Femur (tissue), 1 donor: ENCODE measurements at places on chromosomes 11 and 22.

- DNase-seq, result no peak
Observed at GRCh38 chr11:10975287-10975721, 117.5 kb upstream of the ZBED5 start.

DNA sequence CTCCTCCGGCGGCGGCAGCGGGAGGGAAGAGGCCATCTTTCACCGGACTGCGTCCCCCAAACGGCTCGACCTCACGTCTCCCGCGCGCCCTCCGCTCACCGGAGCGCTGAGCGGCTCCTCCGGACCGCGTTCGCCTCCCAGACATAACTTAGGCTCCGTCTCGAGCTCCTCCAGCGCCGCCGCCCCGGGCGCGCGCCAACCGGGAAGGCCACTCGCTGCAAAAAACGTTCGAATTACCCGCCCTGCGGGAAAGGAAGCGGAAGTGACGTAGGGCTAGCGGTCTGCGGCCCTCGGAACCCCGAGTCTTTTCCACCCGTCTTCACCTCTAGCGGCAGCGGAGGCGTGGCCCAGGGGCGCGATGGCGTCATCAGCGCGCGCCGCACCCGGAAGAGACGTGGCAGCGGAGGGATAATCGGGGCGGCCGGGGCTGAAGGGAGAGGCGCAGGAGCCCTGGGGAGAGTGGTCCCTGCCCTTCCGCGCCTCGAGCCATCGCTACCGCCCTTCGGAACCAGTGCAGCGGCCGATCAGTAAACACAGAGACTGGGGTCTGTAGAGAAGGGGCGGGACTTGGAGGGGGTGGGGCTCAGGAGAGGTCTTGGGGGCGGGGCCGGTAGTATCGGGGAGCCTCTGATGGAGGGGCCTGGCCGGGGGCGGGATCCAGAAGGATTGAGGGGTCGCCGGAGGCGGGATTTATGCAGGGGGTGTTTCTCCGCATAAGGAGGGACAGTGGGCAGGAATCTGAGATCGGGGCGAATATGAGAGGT is at the start of the genes CDCA5 and ZFPL1:
Gene CDCA5 (minus strand): TSS at position 207 of the 764 bp plus-strand sequence. CDS start 62 bp downstream, at position 145.
Gene ZFPL1 (plus strand): TSS at position 389 of the 764 bp plus-strand sequence. CDS start 477 bp downstream, outside the sequence.
- peak; percentile 97 for DNase-seq

DNA sequence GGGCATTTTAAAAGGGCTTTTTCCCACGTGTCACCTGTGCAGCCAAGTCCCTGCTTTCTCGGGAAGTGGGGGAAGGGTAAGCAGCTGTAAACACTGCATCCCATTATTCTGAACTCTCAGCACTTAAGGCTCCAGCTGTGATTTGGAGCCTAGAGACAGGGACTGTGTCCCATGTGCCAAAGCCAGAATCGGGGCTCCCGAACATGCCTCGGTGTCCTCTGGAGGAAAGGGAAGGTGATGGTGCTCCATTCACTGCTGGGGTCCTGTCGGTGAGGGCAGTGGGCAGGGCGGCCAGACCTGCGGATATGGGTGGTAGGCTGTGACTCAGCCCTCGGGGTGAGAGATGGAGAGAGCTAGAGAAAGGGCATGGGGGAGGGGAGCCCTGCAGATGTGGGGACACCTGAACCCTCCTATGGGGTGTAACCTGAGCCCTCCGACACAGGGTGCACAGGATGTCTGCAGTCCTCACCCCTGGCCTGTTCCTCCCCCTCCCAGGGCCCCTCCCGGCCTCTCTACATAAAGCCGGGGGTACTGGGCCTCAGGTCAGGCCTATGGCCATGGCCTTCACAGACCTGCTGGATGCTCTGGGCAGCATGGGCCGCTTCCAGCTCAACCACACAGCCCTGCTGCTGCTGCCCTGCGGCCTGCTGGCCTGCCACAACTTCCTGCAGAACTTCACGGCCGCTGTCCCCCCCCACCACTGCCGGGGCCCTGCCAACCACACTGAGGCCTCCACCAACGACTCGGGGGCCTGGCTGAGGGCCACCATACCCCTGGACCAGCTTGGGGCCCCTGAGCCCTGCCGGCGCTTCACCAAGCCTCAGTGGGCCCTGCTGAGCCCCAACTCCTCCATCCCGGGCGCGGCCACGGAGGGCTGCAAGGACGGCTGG is 31.8 kb downstream of the CAPN1 start:
- DNase-seq, result peak; percentile 61

GRCh38 chr22:43035250-43035649 is 20.3 kb upstream of the PACSIN2 start:
- no peak for DNase-seq

- peak; percentile 38 for DNase-seq
Observed at GRCh38 chr11:72039031-72039855, 40.5 kb downstream of the IL18BP start.

DNA sequence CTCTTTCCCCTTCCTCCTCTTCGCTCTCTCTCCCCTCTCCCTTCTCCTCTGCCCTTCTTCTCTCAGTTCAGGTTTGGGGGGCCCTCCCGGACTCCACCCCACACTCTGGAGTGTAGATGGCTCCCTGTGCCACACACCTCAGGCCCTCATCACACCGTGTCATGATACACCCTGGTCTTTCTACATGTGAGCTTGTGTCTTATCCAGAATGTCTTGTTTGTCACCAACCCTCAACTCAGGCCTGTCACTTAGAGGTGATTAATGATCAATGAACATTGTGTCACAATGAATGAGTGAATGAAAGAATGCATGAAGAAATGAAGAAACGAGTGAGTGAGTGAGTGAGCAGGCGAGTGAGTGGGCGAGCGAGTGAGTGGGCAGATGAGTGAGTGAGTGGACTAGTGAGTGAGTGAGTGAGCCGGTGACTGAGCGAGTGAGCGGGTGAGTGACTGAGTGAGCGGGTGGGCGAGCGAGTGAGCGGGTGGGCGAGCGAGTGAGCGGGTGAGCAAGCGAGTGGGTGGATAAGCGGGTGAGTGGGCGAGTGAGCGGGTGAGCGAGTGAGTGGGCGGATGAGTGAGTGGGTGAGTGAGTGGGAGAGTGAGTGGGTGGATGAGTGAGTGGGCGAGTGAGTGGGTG is 33.8 kb downstream of the CAPN1 start:
- no peak for DNase-seq

DNA sequence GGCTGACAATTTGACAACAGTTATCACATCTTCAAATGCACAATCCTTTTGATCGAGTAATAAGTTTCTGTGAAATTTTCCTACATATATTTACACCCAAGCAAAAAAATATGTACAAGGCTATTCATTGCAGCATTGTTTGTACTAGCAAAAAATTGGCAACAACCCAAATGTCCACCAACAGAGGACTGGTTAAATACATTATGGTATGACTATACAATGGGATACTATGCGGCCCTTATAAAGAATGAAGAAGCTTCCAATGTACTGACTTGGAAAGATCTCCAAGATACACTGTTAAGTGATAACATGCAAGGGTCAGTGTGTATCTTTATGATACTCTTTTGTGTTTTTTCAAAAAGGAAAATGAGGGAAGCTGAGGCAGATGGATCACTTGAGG is 8.2 kb upstream of the P2RY2 start:
- DNase-seq, result no peak

GRCh38 chr22:49297286-49297870 is 530.3 kb downstream of the BRD1 start:
- no peak for DNase-seq

DNA sequence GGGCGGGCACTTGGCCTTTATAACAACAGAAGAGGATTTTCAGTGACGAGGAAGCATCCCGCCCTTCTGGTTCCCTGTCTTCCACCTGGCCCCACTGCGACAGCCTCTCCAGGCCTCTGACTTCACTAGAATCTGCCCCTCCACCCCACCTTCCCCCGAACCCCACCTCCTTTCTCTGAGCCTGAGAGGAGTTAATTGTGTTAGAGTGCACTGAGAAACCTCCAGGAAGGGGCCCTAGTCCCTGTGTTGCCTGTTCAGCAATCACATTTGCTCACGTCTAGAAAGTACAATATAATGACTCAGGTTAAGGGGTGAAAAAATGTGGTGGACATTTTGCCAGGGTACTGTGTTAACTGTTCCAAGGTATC is 38.8 kb downstream of the PTPRJ start:
- DNase-seq, result no peak

GRCh38 chr11:100851584-100852152 is 164.6 kb downstream of the ARHGAP42 start:
- DNase-seq, result no peak

DNA sequence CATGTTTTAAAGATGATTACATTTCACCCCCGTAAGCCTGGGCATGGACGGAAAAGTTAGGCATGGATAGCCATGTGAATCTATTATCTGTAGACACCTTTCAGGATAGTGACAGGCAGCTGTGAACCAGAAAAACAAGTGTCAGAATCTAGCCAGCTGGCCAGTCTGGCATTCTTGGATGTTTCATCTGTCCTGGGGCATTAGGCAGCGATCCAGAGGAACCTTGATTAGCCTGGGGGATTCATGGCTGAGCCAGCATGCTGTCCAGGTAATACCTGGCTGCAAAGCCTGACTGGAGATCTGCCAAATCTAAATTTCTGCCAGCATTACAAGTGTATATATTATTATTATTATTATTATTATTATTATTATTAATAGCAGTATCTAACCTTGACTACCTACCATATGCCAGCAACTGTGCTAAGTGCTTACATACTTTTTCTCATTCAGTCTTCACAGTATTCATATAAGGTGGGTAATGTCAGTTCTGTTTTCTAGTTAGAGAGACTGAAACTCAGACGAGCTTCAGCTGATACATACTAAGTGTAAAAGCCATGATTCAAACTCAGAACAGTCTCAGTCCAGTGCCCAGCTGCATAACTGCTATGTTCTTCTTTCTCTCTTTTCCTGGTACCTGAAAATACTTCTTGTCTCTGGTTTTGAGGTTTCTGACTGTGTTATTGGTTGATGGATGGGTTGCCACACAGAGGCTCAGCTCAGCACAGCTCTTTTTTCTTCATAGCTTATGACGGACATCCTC is 12.8 kb downstream of the BMAL1 start:
- DNase-seq, result no peak

GRCh38 chr11:17638311-17638710 is 81.1 kb upstream of the MYOD1 start:
- DNase-seq, result no peak

GRCh38 chr11:10413268-10413667 is 41.8 kb upstream of the AMPD3 start:
- peak; percentile 31 for DNase-seq

DNA sequence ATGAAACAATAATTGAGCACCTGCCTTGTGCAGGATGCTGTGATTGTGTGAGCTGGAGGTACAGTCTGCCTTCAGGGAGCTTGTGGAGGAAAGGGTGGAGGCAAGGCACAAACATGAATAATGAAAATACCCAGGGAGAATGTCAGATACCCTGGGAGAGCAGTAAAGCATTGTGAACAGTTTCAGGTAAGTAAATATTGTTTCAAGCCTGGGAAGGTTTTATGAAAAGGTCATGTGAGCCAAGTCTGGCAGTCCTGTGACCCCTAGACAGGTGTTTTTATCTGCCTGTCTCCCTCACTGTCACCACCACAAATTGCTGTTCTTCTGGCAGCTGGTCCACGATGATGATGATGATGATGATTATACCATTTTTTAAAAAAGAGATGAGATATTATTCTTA is 32.0 kb downstream of the SPECC1L start:
- DNase-seq, result no peak

- DNase-seq, result no peak
Observed at GRCh38 chr11:20536784-20537183, 62.6 kb upstream of the SLC6A5 start.

DNA sequence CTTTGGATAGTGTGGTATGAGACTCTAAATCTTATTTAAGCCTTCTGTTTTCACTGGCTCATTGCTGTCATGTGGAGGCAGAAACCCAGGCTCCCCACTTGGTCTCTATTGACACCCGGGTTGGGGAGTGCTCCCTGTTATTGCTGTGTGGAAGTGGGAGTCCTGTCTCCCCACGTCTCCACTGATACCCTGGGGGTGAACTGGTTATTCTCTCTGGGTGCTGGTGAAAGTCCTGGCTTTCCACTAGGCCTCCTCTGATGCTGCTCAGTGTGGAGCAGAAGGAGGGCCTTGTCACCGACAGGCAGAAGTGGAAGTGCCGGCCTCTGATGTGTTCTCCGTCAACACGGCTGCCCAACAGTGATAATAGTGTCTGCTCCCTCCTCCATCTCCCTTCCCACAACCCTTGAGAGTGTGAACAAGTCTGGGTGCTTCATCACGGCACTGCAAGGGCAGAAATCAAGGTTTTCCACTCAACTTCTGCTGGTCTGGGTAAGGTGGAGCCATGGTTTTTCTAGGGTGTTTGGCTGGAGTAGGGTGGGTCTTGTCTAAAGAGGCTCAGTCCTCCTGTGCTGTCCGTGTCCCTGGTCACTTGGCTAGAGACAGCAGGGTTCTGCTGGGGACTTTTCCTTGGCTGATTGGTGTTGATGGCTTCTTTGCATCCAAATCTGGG is 240.7 kb upstream of the B3GAT1 start:
- no peak for DNase-seq

DNA sequence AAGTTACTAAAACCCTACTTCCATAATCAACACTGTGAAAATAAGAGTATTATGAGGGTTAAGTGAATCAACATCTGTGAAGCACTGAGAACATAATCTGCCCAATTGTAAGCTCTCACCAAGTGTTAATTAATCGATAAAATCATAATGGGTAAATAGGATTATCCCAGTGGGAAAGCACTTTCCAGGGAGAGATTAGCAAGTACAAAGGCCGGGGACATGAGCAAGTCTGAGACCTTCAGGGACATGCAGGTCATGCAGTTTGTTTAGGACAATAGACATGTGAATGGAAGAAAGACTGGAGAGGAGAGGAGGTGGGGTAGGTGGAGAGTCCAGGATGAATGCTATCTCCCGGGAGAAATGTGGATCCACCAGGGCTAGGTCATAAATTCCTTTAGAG is 57.8 kb upstream of the FIBIN start:
- DNase-seq, result no peak

- no peak for DNase-seq
Observed at GRCh38 chr11:9029422-9029821, 25.6 kb upstream of the NRIP3 start.

DNA sequence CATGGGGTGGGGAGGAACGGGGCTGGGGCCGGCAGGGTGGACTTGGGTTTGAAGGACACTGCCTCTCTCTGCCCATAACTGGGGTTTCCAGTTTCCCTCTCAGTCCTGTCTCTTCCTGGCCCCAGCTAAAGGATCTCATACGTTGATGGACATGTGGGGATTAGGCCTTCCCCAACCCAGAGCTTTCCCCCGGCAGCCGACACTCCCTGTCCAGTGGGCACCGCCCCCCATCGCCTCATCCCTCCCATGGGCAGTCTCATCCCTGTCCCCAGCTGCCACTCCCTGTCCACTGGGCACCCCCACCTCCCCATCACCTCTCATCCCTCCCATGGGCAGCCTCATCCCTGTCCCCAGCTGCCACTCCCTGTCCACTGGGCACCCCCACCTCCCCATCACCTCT is 22.2 kb upstream of the ACR start:
- DNase-seq, result no peak
